Bone marrow (tissue), 2 donors: ENCODE measurements at places on chromosomes 11 and 22.

GRCh38 chr11:34940026-34940677, 23.7 kb downstream of the PDHX start:
- no peak for DNase-seq

- DNase-seq, result no peak
Measured at GRCh38 chr22:16966251-16966650, 41.8 kb downstream of the GAB4 start.

DNA sequence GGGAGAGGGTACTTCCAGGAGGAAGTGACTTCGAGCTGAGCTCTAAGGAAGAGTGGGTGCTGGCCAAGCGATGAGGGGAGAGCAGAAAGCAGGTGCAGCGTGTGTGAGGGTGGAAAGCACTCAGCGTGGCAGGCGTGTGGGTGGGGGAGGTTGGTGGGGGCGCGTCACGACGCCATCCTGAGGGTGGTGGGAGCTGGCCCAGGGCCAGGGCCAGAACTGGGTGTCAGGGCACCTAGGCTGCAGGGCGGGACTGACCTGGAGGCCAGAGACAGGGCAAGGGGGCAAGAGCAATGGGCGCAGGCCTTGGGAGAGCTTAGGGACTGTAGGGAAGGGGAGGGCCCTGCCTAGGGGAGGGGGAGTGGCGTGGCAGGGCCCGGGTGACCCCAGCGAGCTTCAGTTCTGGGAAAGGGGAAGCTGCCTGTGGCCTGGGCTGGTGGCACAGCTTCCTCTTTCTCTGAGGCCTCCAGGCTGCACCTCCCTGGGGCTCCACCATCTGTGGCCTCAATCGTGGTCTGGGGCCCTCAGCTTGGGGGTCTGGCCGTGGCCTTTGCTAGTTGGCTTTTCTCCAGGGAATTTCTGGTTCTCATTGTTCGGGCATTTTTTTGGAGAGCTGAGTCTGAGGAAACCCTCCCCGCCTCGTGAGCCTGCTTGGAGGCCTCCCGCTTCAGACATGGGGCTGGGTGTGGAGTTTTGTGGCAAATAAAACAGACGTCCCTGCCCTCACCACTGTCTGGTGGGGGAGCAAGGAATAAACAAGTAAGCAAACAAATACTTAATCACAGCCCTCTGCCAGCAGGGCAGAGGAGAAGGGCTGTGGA, 8.9 kb downstream of the RELT start:
- peak; percentile 61 for DNase-seq

- no peak for DNase-seq
Measured at GRCh38 chr11:70788248-70789022, 390.1 kb downstream of the CTTN start.

DNA sequence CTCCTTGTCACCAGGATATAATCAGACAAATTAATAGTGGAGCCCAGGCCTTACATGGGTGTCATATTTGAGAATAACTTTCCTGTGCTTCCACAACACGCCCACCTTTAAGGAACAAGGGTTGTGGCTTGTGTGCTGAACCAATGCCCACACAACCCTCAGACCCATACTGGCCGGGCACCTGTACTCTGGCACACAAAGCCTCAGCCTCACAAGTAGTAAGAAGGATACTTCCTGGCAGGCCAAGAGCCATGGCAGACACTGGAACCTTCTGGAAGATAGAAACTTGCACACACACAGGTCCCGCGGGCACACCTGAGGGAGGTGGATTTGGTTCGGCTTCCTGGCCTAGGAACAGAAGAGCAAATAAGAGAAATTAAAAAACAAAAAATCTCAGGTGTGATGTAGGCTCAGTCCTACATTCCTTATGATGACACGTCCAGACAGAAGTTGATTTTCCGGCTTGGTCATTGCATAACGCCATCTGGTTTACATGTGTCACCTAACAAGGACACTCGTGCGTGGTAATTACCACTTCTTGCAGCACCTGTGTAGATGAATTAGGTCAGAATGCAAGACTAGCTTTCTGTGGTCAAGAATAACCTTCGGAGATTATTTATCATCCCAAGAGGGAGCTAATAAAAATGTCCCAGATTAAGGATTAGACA, 5.8 kb upstream of the BRD1 start:
- no peak for DNase-seq

- DNase-seq, result no peak
Measured at GRCh38 chr11:99260696-99261095, 239.9 kb downstream of the CNTN5 start.

DNA sequence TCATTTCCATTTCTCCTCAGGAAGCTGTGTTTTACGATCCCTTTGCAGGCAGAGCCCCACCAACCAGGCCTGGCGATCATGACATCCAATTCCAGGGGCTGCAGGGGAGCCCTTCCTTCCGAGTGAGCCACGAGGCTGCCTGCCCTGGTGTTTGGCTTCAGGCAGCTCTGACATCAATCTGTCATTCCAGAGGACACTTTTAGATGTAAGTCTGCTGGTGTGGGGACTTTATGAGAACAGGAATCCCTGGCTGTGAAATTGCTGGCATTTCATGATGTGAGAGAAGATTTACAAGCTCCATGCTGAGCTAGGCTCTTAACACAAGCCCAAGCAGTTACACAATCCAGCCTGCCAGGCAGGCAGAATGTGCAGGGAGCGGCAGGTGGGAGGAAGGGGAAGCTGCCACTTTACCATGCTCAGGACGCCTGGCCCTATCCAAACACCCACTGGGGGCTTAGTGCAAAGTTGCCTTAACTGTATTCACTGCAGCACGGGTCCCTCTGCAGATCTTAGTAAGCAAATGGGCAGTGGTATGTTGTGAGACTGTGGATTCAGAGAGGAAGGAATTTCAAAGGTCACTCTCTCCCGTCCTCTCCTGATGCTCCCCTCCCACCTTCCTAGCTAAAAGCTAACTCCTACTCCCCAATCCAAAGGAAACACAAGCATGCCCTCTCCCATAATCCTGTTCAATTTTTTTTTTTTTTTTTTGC, 43.4 kb upstream of the MICAL2 start:
- no peak for DNase-seq

GRCh38 chr22:27726686-27727449, 74.7 kb downstream of the MN1 start:
- DNase-seq, result peak; percentile 99

- no peak for DNase-seq
Measured at GRCh38 chr22:36965696-36966095, 52.3 kb downstream of the CSF2RB start.

- DNase-seq, result no peak
Measured at GRCh38 chr22:47038206-47038835, 275.9 kb downstream of the TBC1D22A start.

DNA sequence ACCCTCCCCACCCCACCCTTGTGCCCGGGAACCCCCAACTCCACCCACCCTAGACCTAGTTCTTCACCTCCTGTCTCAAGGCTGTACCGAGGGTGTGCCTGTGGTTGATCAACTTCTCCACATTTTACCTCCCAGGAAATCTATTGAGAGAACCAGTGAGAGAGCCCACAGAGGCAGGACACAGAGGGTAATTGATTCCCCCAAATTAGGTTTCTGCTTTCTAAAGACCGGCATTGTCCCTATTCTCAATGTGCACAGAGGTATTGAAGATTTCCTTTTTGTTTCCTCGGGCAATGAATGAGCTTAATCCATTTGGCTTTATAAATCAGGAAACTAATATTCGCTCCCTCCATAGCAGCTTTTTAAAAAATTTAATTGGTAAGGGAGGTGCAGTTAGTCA, 6.0 kb upstream of the LMO1 start:
- DNase-seq, result no peak

DNA sequence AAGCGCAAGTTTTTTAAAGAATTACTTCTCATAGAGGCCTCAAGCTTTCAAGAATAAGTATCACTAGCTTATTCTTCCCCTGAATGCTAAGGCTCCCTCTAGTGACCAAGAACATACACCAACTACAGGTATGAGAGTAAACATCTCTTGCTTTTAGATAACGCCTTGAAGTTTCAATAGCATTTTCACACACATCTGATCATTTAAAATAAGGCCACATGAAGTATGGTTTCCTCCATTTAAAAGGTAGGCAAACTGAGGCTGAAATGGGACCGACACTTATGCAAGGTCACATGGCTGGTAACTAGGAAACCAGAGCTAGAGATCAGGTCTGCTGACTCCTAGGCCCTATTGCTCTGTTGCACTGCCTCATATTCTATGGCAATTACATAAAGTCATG, 66.5 kb downstream of the CCDC34 start:
- no peak for DNase-seq

GRCh38 chr11:73376803-73377629, 817 bp downstream of the RELT start:
- DNase-seq, result peak; percentile 61

DNA sequence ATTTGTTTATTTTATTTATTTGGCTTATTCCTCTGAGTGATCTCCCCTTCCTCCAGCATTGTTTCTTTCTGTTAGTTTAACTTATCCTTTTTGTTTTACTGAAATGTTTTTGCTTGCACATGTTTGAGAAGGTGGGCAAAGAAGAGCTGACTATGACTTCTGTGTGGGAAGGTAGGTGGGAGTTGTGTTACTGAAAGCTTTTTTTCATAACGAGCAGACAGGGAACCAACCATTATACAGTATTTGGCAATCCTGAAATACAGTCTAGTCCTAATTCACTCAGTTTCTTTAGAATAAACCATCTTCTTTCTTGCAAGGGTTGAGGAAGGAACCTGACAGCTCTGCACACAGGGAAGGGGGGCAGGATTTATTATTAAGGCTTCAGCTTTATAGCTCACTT, 37.0 kb upstream of the PAK1 start:
- DNase-seq, result no peak

GRCh38 chr11:69657911-69658625, 17.1 kb downstream of the LTO1 start:
- DNase-seq, result no peak

DNA sequence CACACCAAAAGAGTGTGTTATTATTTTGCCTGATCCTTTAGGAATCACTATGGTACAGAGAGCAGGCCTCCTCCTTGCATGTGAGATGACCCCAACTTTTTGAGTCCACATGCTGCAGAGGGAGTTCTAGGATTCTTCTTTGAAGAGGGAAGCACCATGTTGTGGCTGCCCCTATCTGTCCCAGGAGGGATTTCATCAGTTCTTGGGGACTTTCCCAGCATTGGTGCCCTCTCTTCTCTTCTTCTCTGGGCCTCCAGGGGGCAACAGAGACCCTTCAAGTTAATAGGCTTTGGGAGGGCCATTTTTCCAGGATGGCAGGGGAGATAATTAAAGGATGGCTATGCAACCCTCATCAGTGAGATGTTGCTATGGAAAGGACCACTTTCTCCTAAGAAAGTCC, 3.6 kb downstream of the MMP1 start:
- no peak for DNase-seq

GRCh38 chr11:64100360-64100759, 64.6 kb downstream of the FLRT1 start:
- no peak for DNase-seq

GRCh38 chr11:69391192-69392103, 90.0 kb upstream of the LINC01488 start:
- DNase-seq, result no peak

GRCh38 chr11:59574467-59574866, 41.1 kb downstream of the OSBP start:
- DNase-seq, result no peak

DNA sequence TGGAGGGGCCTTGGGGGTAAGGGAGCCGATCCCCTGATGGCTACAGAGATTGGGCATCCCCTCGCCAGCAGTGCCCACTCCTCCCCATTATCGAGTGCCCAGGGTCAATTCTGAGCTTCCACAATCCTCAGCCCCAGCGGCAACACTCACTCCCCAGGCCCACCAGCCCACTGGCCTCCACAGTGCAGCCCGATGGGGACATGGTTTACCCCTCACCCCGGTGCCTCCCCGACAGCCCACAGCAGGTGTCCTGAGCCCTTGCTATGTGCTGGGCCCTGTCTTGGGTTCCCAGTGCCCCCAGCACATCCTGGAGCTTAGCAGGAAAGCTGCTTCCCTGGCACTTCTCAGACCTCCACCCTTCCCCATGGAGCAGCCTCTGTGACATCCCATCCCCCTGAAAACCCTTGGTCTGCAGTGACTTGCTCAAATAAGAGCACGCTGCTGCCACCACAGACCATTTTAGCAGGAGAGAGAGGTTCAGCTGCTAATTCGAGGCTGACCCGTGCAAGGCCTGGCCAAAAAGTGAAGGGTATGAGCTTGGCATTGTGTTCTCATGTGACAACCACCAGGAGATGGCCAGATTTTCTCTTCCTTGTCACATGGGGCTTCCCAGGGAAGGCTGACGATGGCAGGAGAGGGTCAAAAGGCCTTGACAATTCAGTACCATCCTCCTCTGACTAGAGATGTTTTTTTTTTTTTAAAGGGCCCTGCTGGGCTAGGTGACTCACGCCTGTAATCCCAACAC, 23.6 kb downstream of the KCNJ4 start:
- DNase-seq, result no peak

GRCh38 chr11:105392556-105392955, 217.3 kb upstream of the GRIA4 start:
- no peak for DNase-seq

GRCh38 chr11:15641271-15642045, 526.7 kb downstream of the INSC start:
- DNase-seq, result no peak

- DNase-seq, result no peak
Measured at GRCh38 chr11:38130976-38131375, 1532.9 kb upstream of the RAG2 start.

DNA sequence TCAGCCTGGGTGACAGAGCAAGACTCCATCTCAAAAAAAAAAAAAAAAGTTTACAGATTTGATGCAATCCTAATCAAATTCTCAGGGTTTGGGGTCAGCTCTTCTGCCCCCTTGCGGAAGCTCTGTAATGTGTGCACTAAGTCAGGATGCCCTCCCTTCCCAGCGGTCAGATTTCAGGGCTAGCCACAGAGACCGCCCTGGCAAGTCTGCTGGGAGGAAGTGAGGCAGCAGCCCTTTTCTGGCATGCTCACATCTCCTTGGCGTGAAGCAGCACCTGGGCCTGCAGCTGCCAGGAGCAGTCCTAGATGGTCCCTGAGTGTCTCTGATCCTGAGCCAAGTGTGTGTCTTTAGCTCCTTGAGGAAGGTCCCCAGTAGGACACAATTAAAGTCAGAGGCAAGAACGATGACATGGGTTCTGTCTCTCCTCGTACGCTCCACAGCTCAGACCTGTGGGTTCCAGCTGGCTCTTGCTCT, 10.9 kb upstream of the APOBEC3C start:
- DNase-seq, result peak; percentile 43

- no peak for DNase-seq
Measured at GRCh38 chr11:44407211-44407996, 97.5 kb upstream of the ALX4 start.
